ENCODE measurements at places on chromosomes 11 and 22. TPM values are rescaled to one million over a fixed set of nuclear protein-coding genes. Genes with fewer than 3 reads are reported as not detected.

Gene KCNJ5
- total RNA-seq, result 1.9 TPM

Gene LRRC56
- 0.56 TPM for total RNA-seq

Gene APOL4
- total RNA-seq, result 9.5 TPM

Gene ZP1
- total RNA-seq, result not detected

Gene TRIM68
- 6.2 TPM for total RNA-seq

Gene ARHGAP1
- total RNA-seq, result 265 TPM

Gene STK33
- total RNA-seq, result 7.3 TPM

Gene MRGPRF
- total RNA-seq, result 138 TPM

DNA sequence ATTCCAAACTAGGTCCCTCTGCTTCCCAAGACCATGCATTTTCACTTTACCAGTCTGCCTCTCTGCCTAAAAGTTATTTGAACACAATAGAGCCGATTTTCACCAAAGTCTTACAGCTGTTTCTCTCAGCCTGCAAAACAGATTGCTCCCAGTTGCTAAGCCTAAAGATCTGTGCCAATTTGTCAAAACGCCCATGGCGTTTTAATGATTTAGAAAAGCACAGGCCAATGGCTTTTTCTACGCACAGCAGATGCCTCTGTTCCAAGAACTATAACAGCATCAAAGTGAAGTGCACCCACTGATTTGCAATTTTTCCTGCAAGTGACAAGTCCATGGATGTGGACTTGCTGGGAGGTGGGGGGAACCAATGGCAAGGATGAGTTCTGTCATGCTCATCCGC lies 173.9 kb upstream of the SYN3 start:
- DNase-seq, result no peak

DNA sequence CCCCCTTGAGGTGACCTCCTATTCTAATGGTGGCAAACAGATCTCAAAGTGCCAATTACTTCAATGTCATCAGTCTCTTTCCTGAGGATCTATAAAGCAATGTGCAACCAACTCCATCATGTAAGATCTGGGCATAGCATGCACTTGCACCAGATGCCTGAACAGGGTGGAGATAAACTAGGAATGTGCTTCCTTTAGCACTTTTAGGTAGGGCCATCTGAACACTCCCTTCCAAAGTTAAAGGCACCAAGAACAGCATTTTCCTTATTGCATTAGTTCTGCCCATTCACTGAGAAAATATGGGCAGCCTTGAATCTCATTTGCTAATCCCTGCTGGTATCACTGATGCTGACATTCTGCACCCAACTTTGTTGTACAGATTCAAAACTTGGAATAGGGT lies 112.0 kb downstream of the SGSM3 start:
- DNase-seq, result no peak

DNA sequence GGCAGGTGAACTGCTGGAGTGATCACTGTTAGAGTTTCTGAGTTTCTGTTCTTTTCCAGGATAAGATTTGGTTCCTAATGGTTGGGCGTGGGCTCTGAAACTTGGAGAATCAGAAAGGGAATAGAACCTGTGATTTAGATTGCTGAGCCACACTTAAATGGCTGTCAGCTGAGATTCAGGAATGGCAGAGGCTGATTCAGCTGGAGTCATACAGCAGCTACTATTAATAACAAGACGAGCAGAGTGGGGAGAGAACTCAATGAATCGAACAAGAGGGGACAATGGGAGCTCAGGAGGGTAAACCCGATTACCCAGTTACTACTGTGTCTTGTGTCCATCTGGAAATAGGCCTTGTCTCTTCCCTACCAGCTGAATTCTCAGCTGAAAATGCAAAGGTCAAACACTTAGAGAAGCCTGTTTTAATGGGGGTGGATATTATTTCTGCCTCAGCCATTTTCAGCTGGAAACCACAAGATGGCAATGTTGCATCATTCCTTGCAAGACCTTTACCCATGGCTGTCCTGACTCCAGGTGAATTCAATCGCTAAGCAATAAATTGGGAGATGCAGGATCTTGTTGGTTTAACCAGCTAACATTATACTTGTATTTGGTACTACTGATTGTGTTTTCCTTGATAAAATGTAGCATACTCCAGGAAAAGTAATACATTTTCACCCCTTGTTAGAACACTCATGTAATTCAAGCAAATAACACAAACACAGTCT lies 104.5 kb upstream of the RAG2 start:
- no peak for DNase-seq

- DNase-seq, result no peak
Measured at GRCh38 chr11:69848201-69848600, 29.0 kb upstream of the FGF3 start.

DNA sequence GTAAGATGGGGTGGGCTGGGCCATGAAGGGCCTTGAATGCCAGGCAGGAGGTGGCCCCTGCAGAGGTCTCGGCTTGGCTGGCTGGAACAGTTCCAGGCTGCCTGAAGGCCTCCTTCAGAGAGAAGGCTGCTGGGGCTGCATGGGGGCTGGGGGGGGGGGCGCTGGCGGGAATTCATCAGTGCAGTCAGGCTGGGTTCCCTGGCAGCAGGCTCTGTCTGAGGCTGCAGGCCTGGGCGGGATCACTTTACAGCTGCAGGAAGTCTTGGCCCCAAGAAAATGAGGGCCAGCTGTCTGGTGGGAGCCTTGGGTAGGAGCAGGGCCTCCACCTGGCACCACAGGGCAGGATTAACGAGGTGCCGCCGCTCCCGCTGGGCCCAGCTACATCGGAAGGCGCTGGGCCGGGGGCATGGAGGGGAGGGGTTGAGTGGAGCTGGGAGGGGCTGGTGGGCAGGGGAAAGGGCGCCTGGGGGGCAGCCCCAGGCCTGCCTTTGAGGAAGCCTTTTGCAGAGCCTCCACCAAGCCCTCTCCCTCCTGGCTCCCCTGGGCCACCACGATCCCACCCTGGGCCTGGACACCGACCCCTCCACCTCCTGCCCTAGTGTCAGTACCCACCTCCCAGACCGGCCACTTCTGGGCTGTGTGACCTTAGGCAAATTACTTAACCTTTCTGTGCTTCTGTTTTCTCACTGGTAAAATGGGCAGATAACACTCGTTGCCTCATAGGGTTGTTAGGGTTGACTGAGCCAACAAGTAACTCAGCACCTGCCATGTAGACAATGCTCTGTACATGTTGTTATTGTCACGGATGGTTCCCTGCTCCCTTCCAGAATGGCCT lies 31.0 kb upstream of the HMOX1 start:
- DNase-seq, result no peak

DNA sequence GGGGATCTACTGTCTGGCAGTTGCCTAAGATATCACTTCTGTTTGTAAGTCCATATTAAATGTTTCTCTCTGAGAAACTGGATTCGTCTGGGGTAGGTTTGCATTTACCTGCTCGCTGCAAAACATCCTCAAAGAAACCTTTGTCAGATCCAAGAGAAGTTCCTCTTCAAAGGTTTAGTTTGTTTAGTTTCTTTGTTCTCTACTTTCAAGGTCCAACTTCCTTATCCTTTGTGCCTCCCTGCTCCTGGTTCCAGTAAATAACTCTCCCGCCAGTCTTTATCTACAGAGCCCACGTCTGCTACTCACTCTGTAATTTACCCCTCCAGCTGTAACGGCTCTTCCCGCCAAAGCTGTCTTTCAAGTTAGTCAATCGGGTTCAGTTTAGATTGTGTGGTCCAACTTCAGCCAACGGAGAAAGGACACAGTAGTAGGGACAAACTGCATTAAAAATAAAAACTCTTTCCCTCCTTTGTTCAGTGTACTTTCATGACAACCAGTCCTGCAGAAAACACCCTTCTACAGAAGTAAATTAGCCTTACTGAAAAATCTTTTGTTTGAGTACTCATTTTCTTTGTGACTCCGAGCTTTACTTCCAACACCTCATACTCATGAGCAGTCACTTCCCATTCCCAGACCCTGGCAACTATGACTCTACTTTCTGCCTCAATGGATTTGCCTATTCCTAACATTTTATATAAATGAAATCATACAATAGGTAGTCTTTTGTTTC lies 41.0 kb downstream of the TMPRSS5 start:
- no peak for DNase-seq

DNA sequence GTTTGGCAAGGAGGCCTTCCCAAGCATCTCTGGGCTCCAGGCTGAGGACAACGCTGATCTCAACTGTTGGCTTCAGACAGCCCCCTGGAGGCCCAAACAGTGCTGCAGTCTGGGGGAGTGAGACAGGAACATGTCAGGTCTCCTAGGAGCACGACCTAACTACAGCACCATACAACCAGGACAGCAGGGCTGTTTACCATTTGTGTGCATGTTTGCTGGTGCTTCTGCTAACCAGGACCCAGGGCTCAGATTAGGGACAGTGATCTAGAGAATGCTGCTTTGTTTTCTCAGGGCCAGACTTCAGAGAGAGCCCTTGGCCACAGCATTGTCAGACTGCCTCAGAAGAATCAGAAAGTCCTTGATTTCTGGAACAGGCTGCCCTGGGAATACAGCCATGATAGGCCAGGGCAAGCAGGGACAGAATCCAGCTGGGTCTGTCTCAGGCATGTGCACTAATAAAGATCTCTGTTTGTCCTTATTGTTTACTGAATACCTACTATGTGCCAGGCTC lies 126.5 kb downstream of the VPREB1 start:
- no peak for DNase-seq

- no peak for DNase-seq
Measured at GRCh38 chr22:26461188-26461810, 22.3 kb downstream of the HPS4 start.

- DNase-seq, result no peak
Measured at GRCh38 chr11:131465746-131466145, 95.3 kb downstream of the NTM start.

- DNase-seq, result no peak
Measured at GRCh38 chr11:69721106-69721505, 17.3 kb upstream of the FGF19 start.

GRCh38 chr11:129695571-129696308 lies 119.9 kb upstream of the TMEM45B start:
- no peak for DNase-seq

GRCh38 chr22:44870021-44870420 lies 117.6 kb downstream of the ARHGAP8 start:
- DNase-seq, result no peak

GRCh38 chr11:134453441-134453840 lies 41.4 kb upstream of the B3GAT1 start:
- no peak for DNase-seq

DNA sequence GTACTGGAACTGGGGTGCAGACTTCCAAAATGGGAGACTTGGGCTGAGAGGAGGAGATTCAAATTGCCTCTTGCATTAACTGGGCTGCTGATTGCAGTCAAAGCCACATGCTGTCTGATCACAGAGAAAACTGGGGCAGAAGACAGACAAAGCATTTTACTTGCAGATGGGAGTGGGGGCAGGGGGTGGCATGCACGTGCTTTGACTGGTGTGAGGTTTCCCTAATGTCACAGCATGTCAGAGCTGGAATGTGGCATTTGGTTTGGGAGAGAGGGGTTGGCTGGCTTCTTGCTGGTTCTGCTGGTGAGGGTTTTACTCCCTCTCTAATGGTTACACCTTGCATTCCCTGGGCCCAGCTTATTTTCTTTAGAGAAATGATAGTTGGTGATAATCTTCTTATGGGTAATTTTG lies 2.9 kb downstream of the TUB start:
- no peak for DNase-seq

DNA sequence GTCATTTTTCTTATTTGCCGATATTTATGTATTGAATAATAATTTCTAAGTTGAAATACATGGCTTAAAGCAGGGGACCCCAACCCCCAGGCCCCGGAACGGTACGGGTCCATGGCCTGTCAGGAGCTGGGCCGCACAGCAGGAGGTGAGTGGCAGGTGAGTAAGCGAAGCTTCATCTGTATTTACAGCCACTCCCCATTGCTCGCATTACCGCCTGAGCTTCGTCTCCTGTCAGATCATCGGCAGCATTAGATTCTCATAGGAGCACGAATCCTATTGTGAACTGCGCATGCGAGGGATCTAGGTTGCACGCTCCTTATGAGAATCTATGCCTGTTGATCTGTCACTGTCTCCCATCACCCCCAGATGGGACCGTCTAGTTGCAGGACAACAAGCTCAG lies 4.5 kb downstream of the ZMAT5 start:
- no peak for DNase-seq

DNA sequence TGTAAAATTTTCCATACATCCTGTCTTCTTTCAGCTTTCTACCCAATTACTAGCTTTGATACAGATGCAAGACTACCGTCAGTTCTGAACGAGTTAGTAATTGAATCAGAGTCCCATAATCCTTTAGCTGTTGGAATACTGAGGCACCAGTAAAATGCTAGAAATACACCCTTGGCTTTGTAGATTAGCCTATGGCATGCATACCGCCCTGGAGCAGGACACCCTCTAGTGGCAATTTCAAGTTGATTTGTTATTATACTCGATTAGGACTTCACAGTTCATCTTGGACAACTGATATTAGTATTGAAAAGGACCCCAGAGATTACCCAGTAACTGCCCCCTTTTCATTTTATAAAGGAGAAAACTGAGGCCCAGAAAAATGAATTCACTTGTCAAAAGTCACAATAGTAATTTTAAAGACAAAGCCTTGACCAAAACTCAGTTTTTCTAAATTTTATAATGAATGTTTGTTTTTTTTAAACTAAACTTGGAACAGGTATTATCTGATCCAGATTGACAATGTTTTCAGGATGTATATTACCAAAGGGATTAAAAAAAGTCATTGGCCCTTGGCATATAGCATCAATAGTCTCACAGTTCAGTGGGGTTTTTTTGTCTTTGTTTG lies 72.6 kb downstream of the HIPK3 start:
- DNase-seq, result no peak

- no peak for DNase-seq
Measured at GRCh38 chr22:40178417-40179409, 988 bp downstream of the TNRC6B start.

GRCh38 chr11:8082391-8083087 lies 1.5 kb downstream of the TUB start:
- no peak for DNase-seq

DNA sequence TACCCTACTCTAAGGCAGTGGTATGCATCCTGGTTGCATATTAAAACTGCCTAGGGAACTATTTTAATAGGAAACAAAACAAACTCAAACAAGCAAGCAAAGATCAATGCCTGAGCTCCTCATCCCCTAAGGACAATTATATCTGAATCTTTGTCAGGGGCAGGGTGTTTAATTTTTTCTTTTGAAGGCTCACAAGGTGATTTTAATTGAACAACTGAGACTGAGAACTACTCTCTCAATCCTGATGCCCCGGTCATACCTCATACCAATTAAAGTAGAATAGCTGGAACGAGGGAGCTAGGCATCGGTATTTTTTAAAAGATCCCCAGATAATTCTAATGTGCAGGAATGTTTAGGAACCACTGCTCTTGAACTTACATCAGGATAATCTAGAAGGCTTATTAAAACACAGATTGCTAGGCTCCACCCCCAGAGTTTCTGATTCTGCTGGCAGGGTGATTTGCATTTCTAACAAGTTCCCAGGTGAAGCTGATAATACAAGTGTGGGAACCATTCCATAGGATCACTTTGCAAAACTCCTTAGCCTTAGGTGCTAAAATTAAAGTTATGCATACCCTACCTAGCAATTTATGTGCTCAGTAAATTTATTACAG lies 416.5 kb downstream of the GUCY1A2 start:
- no peak for DNase-seq
